Stimulated activated CD8-positive, alpha-beta memory T cell treated with anti-CD3 and anti-CD28 coated beads, Interleukin-15, amount 100 ng/mL, for 48 hours (primary cell): ENCODE measurements at places on chromosomes 11 and 22.

DNA sequence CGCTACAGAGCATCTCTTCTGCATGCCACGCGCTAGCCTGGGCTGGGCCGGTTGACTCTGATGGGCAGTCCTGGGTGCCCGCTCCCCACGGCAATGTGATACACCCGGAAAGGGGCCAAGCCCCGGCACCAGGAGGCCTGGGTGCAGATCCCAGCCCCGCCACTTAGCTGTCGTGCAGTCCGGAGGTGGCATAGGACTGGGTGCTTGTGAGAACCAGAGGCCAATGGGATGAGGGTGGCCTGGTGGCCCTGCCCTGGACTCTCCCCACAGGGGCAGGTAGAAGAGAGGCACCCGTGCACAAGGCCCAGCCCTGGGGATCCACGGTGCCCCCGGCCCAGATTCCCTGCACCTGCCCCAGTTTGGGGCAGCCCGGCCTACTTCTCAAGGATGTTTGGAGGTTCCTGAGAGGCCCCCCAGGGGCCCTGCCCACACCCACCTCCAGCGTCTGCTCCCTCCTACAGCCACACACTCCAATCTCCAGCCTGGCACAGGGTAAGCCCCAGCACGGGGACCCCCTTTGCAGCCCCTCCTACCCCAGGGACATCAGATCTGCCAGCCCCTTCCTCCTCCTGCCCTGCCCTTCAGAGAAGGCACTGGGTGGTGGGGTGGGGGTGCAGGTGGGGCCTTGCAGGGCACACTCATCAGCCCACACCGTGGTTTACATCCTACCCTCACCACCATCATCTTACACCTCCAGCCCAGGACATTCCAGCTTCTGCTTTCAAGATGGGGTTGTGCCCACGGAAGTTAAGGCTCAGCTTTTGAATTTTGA, 66.9 kb downstream of the CYTH4 start:
- DNase-seq: no peak

GRCh38 chr11:126646701-126647557, 291.4 kb downstream of the ST3GAL4 start:
- no peak for DNase-seq

DNA sequence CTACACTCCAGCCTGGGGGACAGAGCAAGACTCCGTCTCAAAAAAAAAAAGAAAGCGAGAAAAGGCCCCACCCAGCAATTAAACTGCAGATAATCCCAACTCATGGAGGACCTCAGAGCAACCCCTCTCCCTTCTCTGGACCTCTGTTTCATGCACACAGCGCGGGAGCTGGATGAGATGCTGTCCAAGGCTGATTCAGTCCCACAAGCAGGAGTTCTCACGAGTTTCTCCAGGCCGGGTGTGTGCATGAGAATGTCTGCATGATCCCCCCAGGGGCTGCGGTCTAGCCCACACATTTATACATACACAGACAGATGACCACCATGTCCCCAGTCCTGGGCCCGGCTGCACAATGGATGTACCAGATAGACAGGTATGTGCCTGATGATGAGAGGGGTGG, 19.4 kb downstream of the ELFN2 start:
- DNase-seq: no peak

DNA sequence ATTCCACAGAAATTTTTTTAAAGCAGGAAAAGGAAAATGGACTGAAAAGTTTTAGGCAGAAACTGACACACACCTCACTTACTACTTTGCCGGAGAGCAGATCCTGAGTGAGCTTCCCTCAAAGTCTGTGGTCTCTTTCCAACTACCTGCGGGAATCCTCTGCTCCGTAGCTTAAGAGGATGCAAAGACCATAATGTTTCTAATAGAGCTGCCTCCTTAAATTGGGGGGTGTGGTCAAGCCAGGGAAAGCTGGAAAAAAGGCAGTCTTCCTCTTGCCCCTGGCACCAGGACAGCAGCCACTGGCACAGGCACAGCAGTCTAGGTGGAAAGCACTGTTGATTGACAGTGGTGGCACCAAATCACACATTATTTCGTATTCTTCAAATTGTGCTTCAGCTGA, at the start of gene ETS1:
Gene ETS1, minus strand, starts transcription at position 144 of the 400 bp plus-strand sequence. CDS start 14,428 bp downstream, outside the sequence.
- no peak for DNase-seq

DNA sequence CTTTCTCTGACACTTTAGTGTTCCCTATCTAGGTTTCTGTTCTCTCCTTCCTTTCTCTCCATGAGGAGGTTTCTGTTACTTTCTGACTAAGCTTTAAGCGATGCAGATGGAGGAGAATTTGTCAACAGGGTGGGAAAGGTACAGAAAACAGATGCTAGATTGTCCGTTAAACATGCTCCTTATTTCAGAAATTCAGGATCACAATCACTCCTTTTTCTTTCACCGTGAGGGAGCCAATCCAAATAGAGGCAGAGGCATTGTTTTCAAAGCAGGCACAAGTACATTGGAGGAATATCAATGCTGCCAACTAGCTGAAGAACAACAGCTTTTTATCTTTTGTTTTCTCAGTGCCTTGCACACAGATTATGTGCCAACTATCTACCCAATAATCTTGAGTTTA, 215.7 kb upstream of the FOLH1 start:
- no peak for DNase-seq

DNA sequence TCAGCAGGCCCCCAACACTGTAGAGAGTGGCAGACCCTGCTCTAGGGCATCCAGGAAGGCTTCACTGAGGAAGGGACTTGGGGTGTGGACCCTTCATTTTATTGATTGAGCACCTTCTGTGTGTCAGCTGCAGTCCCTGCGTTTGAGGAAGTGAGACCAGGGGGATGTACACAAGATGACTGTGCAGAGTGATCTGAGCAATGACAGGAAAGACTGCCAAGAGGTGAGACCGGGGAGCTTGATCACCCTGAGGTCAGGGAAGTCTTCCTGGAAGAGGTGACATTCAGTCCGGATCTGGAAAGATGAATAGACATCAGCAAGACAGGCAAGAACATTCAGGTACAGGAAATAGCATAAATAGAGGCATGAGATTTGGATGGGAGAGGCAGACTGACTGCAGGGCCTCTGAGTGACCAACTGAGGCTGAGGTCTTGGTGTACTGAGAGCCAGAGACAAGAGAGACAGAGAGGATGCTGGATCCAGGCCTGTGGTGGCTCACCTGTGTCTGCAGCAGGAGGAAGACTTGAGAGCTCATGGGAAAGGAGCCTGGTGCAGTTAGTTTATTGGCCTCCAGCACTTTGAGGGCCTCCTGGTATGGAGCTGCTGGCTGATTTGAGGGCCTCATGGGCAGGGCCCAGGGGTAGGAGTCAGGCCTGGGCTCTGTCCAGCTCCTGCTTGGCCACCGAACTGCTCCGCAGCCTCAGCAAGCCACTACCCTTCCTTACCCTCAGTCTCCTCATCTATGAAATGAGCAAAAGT, 5.2 kb downstream of the DGAT2 start:
- no peak for DNase-seq

DNA sequence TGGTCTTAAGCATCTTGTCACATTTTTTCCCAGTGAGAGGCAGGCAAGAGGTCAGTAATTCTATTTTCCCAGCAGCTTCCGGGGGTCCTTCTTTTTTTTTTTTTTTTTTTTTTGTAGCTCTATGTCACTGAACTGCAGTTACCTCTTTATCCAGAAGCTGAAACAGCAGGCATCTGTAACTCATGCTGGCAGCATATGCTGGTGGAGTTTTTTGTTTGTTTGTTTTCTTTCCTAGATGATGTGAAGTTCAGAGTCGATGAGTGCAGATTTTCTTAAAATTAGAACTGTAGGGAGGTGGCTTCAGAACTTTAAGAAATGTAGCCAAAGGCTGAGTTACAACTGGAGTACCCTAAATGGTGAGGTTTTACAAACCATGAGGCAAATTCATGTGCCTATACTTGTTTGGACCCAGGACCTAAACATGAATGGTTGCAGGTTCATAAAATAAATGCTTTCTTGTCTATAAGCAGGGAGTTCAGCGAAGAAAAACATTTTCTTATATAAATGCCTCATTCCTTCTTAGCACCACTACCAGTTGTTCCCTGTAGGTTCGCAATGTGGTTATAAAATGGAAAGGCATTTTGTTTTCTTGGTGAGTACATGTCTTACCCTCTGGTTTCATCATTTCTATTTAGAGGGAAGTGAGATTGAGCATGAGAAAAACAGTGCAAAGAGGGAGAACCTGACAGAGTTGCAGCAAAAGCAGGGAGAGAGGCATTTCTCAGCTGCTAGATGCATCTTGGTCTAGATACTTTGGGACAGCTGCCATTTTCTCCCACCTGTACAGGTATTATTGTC, 84.0 kb downstream of the TRIM44 start:
- DNase-seq: no peak

DNA sequence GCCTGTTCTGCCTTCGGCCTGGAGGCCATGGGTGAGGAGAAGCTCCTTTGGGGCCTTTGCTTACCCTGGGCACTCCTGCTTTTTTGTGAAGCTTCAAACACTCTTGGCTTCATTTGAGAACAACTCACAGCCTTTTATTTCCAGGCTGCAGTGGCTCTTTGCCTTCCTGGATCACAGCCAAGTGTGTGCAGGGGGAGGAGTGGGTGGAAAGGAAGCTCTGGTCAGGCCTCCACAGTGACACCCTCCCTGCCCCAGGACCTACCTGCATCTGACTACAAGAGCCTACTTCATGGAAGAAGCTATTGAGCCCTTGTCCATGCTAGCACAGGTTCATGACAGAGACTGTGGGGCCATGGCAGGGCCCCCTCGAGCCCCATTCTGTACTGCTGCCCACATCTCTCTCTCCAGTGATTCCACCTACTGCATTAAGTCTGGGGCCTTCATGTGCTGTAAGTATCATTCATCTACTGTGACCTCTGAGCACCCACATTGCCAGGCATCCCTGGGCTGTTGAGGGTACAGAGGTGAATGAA, 52.3 kb downstream of the GAB4 start:
- no peak for DNase-seq

DNA sequence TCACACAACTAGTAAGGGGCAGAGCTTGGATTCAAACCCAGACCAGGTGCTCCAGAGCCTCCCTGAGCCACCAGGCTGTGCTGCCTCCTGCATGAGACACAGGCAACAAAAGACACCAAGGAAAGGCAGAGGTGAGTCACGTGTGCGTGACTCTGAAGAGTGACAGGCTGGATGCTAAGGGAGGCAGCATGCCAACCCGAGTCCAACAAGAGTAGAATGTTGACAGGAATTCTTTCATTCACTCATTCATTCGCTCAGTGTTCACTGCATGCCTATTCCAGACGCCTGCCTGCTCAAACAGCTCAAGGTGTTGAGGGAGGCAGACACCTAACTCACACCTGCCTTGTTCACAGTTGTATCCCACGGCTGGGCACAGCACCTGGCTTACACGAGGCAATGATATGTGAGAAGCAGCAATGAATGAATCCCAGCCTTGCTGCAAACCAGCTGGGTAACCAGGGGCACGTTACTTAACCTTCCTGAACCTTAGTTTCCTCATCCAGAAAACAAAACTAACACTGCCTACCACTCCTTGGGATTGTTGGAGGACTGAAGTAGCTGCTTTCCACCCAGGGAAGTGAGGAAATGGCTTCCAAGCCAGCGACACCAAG, 73.8 kb upstream of the ARFGAP3 start:
- no peak for DNase-seq

DNA sequence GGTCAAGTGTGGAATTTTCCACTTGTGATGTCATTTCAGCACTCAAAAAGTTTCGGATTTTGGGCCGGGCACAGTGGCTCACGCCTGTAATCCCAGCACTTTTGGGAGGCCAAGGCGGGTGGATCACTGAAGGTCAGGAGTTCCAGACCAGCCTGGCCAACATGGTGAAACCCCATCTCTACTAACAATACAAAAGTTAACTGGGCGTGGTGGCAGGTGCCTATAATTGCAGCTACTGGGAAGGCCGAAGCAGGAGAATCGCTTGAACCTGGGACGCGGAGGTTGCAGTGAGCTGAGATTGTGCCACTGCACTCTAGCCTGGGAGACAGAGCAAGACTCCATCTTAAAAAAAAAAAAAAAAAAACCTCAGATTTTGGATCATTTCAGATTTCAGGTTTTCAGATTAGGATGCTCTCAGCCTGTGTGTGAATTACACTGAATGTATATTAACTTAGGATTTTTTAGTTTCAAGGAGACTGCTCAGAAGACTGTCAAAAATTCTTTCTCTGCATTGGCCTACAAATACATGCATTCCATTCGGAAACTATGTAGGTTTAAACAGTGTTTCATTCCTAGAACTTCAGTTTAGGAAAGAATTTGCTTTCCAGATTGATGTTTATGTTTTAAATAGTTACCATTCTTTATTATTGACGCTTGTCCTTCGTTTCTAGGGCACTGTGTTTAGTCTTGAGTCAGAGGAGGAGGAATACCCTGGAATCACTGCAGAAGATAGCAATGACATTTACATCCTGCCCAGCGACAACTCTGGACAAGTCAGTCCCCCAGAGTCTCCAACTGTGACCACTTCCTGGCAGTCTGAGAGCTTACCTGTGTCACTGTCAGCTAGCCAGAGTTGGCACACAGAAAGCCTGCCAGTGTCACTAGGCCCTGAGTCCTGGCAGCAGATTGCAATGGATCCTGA, 48.0 kb downstream of the BID start:
- no peak for DNase-seq

DNA sequence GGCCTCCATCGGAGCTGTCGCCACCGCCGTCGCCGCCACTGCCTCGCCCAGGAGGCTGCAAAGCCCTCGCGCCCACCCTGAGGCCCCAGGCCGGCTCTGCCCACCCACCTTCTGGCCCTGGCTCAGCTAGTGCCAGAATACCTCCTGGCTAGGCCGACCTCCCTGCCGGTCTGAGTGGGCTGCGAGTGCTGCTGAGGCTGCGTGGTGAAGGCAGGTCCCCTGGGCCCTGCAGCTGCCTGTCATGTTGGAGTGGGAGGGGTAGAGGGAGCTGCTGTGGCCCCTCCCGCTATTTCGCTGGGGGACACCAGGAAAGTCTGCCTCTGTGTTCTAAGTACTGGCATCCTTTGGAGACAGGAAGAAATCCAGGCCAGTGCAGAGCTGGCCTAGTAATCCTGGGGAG, 34.2 kb downstream of the LRRC10B start:
- no peak for DNase-seq

- no peak for DNase-seq
Observed at GRCh38 chr22:32079130-32080089, 36.3 kb downstream of the SLC5A1 start.

DNA sequence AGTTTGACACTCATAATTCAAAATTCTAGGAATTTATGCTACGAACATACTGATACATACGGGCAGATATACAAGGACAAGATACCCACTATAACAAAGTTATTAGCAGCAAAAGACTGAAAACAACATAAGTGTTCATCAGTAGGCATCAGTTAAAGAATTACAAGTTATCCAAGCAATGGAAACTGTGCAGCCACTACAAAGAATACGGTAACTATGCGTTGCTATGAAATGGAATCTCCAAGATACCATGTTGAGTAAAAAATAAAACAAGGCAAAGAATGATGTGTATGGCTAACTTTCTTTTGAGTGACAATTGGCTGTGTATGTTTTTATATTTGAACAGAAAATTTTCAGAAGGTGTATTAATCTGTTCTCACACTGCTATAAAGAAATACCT, 151.7 kb downstream of the ADAMTS15 start:
- no peak for DNase-seq

GRCh38 chr11:96169250-96169649, 173.7 kb downstream of the MAML2 start:
- no peak for DNase-seq

DNA sequence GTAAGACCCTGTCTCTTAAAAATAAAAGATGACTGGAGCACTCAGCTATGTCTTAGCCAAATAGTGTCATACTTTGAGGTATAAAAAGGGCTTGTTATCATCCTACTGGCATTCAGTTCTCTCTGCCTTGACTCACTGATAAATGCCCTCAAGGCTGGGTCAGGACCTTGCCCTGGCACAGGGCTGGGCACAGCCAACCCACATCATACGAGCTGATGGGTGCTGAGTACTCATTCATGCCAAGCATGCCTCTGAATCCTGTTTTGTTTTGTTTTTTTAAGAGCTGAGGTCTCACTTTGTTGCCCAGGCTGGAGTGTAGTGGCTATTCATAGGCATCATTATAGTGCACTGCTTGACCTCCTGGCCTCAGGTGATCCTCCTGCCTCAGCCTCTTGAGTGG, 1.9 kb downstream of the SMTNL1 start:
- DNase-seq: no peak
